ENCODE measurements at places on chromosomes 5 and 9.

DNA sequence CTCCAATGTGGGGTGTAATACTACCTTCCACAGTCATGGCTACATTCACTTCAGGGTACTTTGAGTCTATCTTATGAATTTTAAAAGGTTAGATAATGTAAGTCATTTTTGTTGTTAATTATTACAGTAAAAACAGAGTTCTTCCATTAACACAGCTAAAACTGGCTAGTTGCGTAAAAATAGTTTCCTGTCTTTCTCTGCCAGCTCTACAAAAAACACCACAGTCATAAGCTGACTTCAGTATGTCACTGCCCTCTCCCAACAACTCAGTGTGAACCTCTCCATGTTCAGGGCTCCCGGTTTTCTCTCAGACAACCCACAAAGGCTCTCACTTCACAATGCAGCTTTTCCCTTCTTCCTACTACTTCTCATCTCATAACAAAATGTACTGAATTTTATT is 84.8 kb upstream of the ITGA1 start:
- DNase-seq, result no peak

DNA sequence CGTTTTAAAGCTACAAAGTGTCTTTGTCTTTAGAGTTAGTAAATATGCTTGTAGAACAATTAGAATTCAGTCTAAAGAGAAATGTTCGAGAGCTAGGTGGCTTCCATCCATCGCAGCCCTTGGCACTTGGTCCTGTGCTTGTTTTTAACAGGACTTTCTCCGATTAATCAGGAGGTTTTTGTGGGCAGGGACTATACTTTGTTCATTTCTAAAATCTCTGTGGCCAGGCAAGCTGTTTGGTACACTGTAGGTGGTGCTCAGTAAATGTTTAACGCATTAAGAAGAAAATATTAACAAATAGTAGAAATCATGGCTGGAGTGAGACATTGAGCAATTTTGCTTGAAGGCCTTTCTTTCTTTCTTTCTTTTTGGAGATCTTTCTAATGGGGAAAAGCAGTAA is 20.8 kb downstream of the AGXT2 start:
- no peak for DNase-seq

GRCh38 chr5:7927466-7928375 is 58.8 kb downstream of the MTRR start:
- peak; percentile 78 for DNase-seq

GRCh38 chr9:82880336-82881050 is 182.4 kb downstream of the RASEF start:
- no peak for DNase-seq

DNA sequence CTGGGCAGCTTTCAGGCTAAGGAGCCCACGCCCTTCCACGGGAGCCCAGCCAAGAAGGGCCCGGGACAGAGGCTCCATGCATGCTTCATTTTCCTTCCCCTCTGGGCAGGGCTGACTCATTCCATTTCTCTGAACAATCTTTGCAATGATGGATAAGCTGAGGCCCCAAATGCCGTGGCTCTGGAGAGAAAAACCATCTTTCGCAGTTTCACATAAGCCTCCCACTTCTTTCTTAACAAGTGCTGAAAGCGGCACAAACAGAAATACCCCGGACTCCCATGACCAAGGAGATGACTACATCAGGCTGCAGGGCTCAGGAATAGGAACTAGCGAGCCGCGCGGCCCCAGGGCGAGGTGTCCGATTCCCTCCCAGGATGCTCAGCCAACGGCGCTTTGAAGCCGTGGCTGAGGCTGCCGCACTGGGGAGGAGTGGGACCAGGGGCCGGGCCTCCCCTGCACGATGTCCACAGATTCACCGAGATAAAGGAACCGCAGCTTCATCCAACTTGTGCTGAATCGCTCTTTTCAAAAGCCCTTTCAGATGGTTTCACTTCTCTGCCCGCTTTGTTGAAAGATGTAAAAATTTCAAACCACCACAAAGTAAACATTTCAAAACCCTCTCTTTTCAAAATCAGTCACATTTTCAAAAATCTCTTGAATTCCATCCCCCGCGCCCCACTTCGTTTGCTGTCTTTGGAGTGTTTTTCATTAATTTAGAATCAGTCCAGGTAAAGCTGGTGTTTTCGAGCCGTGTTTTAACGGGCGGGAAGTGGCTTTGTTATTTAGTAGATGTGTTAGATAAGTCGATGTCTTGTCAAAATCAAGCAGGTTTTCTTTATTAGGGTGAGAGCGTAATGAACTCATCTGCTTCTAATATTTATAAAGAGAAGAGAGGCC is 96.5 kb upstream of the LMX1B start:
- DNase-seq, result peak; percentile 63

DNA sequence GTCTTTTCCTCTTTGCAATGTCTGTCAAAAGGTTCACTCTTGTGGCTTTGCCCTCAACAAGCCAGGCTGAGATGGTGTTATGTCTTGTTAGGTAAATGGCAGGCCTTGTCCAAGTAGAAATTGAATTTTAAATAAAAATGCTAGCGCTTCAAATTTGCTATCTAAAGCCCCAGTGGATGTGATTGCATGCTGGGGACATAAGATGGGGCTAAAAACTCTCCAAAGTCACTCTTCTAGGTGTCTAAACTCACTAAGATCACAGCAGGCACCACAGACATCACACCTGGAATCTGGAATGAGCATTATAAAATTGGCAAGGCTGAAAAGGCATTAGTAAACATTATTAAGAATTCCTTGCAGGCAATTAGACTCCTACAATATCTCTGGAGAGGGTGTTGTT is 262.7 kb upstream of the CLINT1 start:
- DNase-seq, result no peak

DNA sequence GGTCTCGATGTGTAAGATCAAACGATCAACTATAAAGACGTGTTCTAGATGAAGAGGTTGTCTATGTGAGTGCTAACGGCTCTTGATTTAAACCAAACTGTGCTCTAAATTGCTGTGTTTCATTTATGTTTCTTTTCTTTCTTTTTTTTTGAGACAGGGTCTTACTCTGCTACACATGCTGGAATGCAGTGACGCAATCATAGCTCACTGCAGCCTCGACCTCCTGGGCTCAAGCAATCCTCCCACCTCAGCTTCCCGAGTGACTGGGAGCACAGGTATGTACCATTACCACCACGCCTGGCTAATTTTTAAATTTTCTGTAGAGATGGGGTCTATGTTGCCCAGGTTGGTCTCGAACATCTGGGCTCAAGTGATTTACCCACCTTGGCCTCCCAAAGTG is 24.0 kb upstream of the RNF130 start:
- DNase-seq, result no peak

DNA sequence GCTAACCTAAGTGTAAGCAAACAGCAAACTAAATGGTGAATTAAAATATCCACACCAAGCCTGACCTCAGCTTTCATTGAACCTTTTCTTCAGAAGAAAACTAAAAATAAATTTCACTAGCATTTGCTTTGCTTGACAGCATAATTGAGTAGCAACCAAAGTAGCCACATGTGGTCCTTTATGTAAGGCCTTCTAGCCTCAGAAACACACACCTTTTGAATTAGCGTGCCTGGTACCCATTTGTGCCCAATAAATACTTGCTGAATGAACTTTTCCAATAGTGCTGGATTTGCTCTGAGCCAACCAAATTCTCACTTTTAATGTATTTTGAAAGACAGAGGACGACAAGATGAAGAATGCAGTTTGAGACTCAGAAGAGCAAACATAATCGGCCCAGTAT is 2.1 kb upstream of the NIPBL start:
- DNase-seq, result no peak

- DNase-seq, result no peak
Observed at GRCh38 chr5:33565324-33565723, 124.6 kb downstream of the TARS1 start.

- DNase-seq, result no peak
Observed at GRCh38 chr9:110443146-110443865, 105.6 kb upstream of the TXNDC8 start.

DNA sequence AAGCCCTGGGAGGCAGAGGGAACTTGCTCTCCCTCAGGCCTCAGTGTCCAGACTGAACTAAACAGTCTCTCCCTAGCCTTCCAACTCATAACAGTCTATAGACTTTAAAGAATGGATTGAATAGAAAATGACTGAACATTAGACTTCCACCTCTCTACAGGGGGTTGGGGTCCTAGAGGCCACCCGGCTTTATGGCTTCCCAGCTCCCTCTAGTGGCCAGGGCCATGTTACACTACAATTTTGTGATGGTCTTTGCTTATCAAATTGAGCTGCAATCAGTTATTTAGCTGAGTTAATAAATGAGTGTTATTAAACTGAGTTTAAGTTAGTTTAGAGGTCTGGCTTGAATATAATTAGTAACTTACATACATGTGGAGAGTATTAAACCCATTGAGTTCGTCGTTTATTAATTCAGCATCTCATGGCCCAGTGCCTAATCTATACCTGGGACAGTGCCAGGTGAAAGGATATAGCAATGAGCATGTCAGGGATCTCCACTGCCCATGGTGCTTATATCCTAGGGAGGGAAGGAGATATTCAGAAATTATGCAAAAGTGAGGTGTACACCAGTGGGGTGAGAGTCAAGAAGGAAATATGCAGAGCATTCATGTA is 105.2 kb downstream of the SH3TC2 start:
- DNase-seq, result peak; percentile 57

DNA sequence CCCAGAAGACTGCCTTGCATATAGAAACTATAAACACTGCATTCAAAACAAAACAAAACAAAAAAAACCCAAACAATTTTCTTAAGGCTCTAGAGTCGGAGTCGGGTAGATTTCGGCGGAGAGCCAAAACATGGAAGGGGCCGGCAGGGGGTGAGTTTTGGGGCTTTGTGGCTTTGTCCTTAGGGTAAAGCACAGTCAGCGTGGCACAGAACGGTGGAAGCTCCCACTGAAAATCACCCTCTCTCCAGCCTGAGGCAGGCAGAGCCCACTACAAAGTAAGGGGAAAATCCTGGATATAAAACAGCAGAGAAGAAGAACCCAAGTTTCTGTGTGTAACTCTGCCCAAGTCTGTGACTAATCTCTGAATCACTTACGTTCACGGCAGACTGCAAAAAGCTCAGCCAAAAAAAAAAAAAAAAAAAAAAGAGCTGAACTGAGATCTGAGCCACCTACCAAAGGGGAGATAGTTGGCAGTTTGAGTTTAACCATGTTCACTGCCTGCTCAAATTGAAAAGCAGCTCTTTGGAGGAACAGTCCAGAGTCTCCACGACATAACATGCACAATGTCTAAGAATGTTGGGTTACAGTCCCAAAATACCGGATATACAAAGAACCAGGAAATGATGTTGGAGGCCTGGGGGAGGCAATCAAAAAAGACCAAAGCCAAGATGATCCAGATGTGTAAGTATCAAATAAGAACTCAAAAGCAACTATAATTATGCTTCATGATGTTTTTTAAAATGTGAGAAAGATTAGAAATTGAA is 26.6 kb upstream of the OR2K2 start:
- DNase-seq, result peak; percentile 4

DNA sequence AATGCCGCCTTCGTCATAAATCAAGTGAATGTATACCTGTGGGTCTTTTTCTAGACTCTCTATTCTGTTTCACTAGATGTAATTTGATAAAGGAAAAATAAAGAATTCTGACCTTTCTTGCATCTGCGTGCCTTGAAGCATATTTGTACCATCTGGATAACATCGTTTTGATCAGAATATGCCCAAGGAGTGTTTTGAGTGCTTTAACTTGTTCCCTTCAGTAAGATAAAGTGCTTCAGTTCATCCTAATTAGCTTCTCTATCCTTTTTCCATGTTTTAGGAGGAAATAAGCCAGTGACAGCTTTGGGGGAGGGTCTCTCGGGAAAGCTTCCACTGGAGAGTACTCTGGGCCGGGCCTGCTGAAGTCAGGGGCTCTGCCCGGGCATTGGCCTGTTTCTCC is 113.5 kb upstream of the DAP start:
- DNase-seq, result no peak

GRCh38 chr9:74697535-74697934 is 190.2 kb downstream of the TRPM6 start:
- DNase-seq, result no peak

GRCh38 chr9:9552665-9553064 is 1060.1 kb downstream of the PTPRD start:
- DNase-seq, result no peak

DNA sequence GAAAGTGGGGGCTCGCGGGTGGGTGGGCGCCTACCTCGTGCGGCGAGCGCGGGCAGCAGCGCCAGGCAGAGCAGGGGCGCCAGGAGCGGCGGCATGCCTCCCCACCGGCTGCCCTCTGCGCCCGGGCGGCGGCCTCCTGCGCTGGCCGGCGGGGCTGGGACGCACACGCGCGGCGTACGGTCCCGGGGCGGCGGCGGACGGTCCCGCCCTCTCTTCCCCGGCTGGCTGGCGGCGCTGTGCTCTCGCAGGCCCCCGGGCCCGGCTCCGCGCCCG is 220 bp downstream of the NOTCH1 start:
- DNase-seq, result no peak

- no peak for DNase-seq
Observed at GRCh38 chr5:175733017-175733416, 75.1 kb downstream of the HRH2 start.

DNA sequence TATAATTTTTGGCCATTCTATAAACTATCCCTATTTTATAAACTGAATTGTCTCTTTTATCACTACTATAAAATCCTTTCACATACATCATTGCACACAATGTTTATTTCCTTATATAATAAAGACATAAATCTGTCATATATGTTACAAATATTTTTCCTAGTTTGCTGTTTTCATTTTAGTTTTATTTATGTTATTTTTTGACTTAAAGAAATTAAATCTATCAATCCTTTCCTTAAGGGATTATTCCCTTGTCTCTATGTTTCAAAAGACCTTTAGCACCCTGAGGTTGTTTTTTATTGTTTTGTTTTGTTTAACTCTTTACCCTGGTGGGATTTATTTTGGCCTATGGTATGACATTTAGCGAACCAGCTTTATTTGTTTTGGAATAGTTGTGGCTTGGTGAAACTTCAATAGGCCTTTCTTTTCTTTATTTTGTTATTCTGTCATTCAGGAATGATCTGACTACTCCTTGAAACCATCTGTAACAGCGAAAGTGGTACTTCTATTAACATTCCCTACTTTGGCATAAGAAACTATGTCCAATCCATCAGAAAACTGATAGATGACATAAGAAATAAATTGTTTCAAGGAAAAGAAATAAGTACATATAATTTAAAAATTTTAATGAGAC is 125.9 kb downstream of the CEP120 start:
- no peak for DNase-seq

DNA sequence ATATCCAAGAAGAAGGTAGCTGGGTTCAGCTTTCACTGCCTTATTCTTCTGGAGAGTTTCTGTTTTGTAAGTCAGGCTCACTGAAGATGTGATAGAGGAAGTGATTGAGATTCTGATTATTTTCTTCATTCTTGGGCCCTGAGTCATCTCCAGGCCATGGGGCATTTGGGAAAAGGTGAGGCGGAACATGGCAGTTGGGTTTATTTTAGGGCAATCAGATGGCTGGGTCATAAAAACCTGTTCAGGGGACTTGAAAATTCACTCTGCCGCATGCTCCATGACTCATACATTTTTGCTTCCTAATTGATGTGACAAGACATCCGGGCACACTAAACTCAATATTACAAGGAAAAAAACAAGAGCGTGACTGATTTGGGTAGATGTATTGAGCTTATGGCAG is 265.7 kb upstream of the KLF4 start:
- no peak for DNase-seq

DNA sequence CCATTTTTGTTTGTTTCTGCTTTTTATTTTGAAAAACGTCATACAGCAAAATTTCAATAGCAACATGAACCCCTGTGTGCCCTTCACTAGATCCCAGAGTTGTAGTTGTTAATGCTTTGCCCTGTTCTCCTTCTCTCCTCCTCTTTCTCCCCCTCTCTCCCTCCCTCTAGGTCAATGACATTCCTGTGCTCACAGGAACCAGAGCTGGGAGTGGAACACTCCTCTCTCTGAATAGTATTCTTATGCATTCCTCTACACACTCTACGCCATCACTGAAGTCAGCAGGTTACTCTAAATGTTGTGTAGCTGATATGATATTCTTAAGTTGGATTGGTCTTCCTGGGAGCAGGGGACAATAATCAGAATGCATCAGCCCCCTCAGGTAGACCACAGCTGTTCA is 243.4 kb downstream of the SYK start:
- DNase-seq, result no peak
